ENCODE measurements at places on chromosomes 12 and 14. TPM values are rescaled to one million over a fixed set of nuclear protein-coding genes. Genes with fewer than 3 reads are reported as not detected.
A peak's percentile ranks its signal among the peaks of the same experiment; 100 is the strongest.

The CKB gene
- total RNA-seq, result 531 TPM

DNA sequence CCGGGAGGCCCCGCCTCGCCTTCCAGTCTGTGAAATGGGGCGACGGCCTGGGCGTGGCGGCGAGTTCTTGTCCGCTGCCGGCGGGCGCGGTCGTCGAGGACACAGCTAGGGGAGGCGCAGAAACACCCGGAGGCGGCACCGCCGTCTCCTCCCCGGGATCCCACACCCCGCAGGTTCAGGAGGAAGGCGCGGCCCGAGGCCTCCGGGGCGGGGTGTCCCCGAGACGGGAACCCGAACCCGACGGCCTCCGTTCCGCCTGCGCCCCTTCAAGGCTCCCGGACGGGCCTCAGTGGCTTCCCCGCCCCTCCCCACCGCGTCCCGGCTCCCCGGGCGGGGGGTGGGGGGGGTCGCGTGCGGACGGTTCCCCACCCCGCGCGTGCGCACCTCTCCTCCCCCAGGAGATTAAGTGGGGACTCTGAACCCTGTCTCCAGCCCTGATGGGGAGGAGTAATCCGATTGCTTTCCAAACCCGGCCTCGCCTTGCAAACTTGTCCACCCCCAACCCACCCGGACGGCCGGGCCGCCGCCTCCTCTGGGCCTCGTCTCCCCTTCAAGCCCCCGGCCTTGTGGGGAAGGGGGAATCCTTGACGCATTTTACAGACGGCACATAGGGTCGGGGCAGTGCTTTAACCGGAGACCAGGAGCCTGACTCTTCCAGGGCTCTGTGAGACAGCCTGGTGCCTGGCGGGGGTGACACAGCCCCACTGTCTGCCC is 35.3 kb upstream of the ANKRD9 start:
- H3K36me3 ChIP-seq, result no peaks in the 10 kb centered on the region
- no peak overlapping the region for H3K27ac ChIP-seq
- peaks cover 23% of the 10 kb centered on the region for H3K27me3 ChIP-seq
- peak overlapping the region; percentile 74 for H3K4me3 ChIP-seq
- peak; percentile 44 for DNase-seq
- peaks cover 15% of the 10 kb centered on the region for H3K4me1 ChIP-seq

- peaks cover 25% of the 10 kb centered on the region for H3K36me3 ChIP-seq
- no peak overlapping the region for H3K27ac ChIP-seq
- H3K4me1 ChIP-seq, result peaks cover 8% of the 10 kb centered on the region
- no peak for DNase-seq
- no peaks in the 10 kb centered on the region for H3K27me3 ChIP-seq
- H3K4me3 ChIP-seq, result no peak overlapping the region
Measured at GRCh38 chr14:91126761-91127160, 12.9 kb downstream of the DGLUCY start.

DNA sequence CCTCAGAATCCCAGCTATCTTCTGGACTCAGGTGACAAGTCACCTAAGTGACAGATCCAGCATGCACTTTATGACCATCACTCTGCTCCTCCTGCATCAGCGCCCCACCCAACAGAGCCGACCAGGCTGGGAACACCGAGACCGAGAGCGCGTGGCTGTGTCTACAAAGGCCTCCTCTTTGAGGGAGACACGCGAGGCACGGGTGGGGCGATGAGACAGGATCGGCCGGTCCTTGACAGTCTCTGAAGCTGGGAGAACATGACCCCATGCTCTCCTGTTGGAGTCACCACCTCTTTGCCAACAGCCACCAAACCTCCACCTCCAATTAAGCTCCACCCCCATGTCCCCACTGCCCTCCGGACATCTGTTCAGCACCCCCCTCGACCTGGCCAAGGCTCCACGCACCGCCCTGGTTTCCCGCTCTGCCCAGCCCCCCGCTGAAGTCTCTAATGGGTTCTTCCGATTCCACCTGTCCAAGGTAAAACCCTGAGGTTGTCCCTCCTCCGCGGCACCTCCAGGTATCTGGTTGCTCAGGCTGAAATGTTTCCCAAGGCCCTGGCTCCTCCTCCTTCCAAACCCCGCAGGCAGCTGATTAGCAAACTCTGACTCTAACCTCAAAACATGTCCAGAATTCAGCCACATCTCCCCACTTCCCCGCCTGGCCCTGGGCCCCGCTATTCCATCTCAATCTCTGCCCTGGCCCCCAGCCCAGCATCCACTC is 31.5 kb downstream of the HSP90AA1 start:
- H3K27me3 ChIP-seq, result no peaks in the 10 kb centered on the region
- H3K27ac ChIP-seq, result peak overlapping the region; percentile 83
- peaks cover 38% of the 10 kb centered on the region for H3K4me1 ChIP-seq
- peaks cover 21% of the 10 kb centered on the region for H3K36me3 ChIP-seq

GRCh38 chr14:24984846-24985589 is 64.9 kb downstream of the STXBP6 start:
- no peaks in the 10 kb centered on the region for H3K4me1 ChIP-seq
- H3K4me3 ChIP-seq, result no peak overlapping the region
- H3K27ac ChIP-seq, result no peak overlapping the region
- DNase-seq, result no peak
- no peaks in the 10 kb centered on the region for H3K27me3 ChIP-seq

DNA sequence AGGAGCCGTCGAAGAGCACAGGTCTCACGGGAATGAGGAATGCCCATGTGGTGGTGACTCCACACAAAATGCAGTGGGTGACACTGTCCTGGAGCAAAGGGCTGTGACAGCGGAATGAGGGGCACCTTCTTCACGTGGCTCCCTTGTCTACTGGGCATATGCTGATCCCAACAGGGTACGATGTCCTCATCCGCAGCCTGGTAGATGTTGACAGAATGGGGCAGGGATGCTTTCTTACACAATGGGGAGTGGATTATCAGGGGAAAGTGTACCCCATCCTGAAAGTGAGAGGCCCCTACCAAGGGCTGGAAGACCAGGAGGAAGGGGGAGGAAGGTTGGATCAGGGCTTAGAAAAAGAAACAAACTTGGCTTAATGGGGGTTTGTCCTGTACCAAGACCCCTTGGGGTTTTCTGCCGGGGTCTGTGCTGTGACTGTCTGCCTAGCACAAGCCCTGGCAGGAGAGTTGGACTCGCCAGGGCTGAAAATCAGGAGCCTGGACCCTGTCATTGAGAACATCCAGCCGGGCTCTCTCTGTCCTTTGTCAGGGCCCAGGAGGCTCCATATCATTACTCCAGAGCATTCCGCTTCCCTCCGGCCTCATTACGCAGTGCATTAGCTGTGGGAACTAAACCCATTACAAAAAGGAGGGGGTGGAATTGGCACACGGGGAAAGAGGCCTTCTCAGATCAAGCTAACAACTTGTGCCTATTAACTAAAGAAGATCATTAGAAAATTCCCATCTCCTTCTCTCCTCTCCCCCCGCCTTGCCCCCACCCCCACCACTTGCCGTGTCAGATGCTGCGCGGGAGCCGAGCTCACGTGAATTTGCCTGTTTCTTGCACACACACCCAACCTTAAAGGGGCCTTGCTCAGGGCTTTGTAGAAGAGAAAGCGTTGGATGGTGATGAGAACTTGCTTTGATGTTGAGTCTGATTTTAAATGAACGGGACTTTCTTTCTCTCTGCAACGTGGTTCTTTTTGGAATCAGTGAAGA is 171.8 kb upstream of the PARP11 start:
- H3K4me3 ChIP-seq, result no peak overlapping the region
- H3K27me3 ChIP-seq, result no peaks in the 10 kb centered on the region
- peaks cover 24% of the 10 kb centered on the region for H3K4me1 ChIP-seq
- DNase-seq, result no peak
- no peak overlapping the region for H3K27ac ChIP-seq

DNA sequence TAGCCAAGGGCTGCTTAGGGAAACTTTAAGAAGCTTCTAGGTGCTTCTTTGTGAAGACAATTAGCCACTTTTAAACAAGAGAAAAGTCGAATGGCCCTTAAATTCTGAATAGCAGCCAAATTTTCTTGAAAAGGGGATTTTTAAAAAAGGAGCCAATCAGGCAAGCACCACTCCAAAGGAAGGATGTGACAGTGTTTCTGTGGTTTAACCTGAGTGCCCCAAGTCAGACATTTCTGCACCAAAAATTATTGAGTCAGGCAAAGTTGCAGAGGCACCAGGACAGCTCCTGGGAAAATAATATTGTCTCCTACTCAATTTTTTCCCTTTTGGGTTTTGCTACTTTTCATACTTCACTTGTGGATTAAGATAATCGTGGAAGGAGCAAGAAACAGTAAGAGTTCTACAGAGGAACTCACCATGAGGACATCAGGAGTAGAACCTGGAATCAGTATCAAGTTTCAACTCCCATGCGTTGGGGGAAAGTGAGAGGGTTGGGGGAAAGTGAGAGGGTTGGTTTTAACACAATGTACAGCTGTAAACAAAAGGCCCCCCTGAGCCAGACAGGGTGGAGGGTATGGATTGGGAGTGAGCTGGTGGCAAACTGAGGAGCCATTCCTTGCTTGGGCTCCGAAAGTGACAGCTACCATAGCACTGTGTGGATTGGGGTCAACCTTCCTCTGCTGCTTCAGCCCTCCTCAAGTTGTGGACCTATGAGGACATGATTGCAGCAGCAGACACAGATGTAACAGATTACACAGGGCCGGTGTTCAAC is 90.8 kb downstream of the SLC38A1 start:
- no peaks in the 10 kb centered on the region for H3K36me3 ChIP-seq
- peaks cover 6% of the 10 kb centered on the region for H3K4me1 ChIP-seq
- no peak overlapping the region for H3K27ac ChIP-seq
- H3K4me3 ChIP-seq, result no peak overlapping the region
- H3K27me3 ChIP-seq, result no peaks in the 10 kb centered on the region

The ZNF410 gene
- 19.3 TPM for total RNA-seq

The SMCO2 gene
- 0.32 TPM for total RNA-seq

The KRT82 gene
- total RNA-seq, result not detected

- H3K27me3 ChIP-seq, result no peaks in the 10 kb centered on the region
- H3K4me1 ChIP-seq, result peaks cover 66% of the 10 kb centered on the region
- no peak for DNase-seq
- H3K36me3 ChIP-seq, result no peaks in the 10 kb centered on the region
Measured at GRCh38 chr12:19166956-19167355, 37.4 kb downstream of the PLEKHA5 start.

GRCh38 chr12:32671930-32672780 is 6.9 kb upstream of the DNM1L start:
- peaks cover 2% of the 10 kb centered on the region for H3K4me1 ChIP-seq
- H3K27ac ChIP-seq, result no peak overlapping the region
- no peak overlapping the region for H3K4me3 ChIP-seq
- DNase-seq, result no peak
- peaks cover 12% of the 10 kb centered on the region for H3K36me3 ChIP-seq

The NDRG2 gene
- total RNA-seq, result 30.1 TPM
